ENCODE measurements at places on chromosomes 12 and 14.

DNA sequence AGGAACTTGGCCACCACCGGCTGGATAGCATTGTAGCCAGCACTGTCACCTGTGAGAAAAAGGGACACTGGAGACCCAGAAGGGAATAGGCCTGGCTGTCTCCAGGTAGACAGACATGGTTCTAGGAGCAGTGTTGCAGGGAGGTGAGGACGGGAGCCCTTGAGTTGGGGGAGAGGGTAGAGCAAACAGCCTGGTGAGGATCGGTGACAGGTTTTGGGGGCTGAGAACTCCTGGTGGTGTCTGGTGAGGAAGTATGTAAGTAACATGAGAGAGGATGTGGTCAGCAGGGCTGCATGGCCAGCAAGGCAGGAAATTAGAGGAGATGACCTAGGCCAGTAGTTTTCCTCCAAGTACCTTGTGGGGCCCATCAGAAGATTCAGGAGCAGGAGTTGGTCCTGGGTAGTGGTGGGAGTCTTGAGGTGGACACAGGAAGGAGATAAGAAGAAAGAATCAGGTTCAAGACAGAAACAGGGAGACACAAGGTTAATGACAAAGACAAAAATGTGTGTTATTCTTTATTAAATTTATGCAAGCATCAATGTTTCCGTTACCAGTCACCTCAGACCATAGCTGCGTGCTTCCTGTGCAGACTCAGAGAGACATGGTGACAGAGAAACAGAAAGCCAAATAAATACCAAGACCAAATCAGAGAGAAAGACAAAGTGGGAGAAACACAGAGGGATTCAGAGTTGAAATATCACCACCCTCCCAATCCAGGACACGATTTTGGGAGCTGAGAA, at the start of gene ARHGAP9:
Gene ARHGAP9, minus strand, starts transcription at position 491 of the 740 bp plus-strand sequence. Its CDS starts 460 bp downstream, at position 31.
- no peaks in the 10 kb centered on the region for H3K36me3 ChIP-seq
- H3K4me3 ChIP-seq = no peak within 1 kb of the TSS
- H3K27me3 ChIP-seq = no peaks in the 10 kb centered on the region

GRCh38 chr12:62484233-62484632, 17.6 kb downstream of the MON2 start:
- no peaks in the 10 kb centered on the region for H3K36me3 ChIP-seq
- no peak for DNase-seq
- H3K4me3 ChIP-seq = no peak overlapping the region
- no peak overlapping the region for H3K27ac ChIP-seq
- no peaks in the 10 kb centered on the region for H3K27me3 ChIP-seq

GRCh38 chr14:59199205-59199604, 10.7 kb downstream of the DAAM1 start:
- peak overlapping the region; percentile 54 for H3K27ac ChIP-seq
- no peaks in the 10 kb centered on the region for H3K27me3 ChIP-seq
- DNase-seq = no peak
- H3K4me1 ChIP-seq = peaks cover 22% of the 10 kb centered on the region
- H3K4me3 ChIP-seq = no peak overlapping the region

- no peak overlapping the region for H3K4me3 ChIP-seq
- no peak overlapping the region for H3K27ac ChIP-seq
- no peak for DNase-seq
- H3K4me1 ChIP-seq = no peaks in the 10 kb centered on the region
- H3K36me3 ChIP-seq = no peaks in the 10 kb centered on the region
These were observed 46.2 kb upstream of the GSC start for GRCh38 chr14:94816113-94816512.

GRCh38 chr12:11793921-11794710, 144.6 kb downstream of the ETV6 start:
- peak overlapping the region; percentile 28 for H3K4me3 ChIP-seq
- no peak for DNase-seq
- H3K27me3 ChIP-seq = no peaks in the 10 kb centered on the region
- H3K4me1 ChIP-seq = peaks cover 6% of the 10 kb centered on the region
- H3K27ac ChIP-seq = peak overlapping the region; percentile 79
- no peaks in the 10 kb centered on the region for H3K36me3 ChIP-seq

DNA sequence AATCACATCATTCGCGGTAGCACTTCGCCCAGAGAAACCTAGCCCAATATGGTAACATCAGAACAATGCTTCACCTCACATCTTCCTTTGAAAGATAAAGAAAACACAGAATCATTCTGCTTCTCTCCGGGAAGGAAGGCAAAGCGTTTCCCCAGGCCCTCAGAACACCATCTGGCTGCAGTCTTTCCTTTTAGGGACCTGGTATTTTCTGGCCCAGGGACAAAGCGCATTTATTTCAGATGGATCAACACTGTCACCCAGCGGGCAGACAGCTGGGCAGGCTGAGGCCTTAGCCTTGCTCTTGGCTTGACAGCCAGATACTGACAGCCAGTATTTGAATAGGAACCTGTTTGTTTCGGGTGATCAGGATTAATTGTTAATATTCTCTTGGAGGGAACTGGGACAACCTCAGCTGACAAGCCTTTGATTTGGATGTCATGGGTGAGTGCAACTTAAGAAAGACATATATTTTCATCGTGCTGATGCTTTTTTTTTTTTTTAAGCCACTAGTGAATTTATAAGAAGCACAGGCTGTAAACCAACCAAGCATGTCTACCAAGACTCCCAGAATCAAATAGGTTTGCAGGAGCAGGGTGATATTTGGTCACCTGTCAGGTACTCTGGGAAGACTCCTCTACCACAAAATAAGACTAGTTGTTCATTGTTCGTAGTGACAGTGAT, 118.9 kb downstream of the VEZT start:
- peak overlapping the region; percentile 41 for H3K27ac ChIP-seq
- DNase-seq = peak; percentile 86
- H3K27me3 ChIP-seq = no peaks in the 10 kb centered on the region
- H3K4me3 ChIP-seq = no peak overlapping the region
- H3K36me3 ChIP-seq = no peaks in the 10 kb centered on the region
